ENCODE measurements at places on chromosomes 16 and 17.
A peak's percentile ranks its signal among the peaks of the same experiment; 100 is the strongest.

GRCh38 chr16:85286066-85286831, 174.0 kb upstream of the CIBAR2 start:
- no peak for DNase-seq

DNA sequence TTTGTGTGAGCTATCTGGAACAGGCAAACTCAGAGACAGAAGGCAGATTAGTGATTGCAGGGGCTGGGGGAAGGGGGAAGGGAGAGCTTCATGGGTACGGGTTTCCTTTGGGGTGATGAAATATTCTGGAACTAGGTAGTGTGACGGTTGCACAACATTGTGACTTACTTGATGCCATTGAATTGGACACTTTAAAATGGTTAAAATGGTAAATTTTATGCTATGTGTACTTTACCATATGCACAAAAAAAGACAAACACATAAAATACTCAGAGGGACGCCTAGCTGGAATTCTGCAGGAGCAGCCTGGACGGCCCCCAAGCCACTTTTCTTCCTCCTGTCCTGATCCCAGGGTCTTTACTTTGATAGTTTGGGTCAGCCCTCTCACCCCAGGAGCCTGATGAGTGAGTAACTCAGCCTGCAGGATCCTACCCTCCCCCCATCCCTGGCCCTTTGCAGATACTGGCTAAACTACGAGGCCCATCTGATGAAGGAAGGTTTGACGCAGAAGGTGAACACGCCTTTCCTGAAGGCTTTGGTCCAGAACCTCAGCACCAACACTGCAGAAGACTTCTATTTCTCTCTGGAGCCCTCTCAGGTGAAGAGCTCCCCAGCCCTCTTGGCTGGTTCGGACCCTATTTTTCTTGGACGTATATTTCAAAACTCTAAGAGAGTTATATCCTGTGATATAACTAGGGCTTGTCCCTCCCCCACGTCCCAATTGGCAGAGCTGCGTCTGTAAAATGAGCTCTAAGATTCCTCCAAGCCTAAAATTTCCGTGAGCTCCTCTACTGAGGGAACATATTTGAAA, 7.8 kb downstream of the ADGRG3 start:
- DNase-seq, result no peak

- no peak for DNase-seq
Measured at GRCh38 chr17:12548558-12548957, 117.1 kb upstream of the MYOCD start.

DNA sequence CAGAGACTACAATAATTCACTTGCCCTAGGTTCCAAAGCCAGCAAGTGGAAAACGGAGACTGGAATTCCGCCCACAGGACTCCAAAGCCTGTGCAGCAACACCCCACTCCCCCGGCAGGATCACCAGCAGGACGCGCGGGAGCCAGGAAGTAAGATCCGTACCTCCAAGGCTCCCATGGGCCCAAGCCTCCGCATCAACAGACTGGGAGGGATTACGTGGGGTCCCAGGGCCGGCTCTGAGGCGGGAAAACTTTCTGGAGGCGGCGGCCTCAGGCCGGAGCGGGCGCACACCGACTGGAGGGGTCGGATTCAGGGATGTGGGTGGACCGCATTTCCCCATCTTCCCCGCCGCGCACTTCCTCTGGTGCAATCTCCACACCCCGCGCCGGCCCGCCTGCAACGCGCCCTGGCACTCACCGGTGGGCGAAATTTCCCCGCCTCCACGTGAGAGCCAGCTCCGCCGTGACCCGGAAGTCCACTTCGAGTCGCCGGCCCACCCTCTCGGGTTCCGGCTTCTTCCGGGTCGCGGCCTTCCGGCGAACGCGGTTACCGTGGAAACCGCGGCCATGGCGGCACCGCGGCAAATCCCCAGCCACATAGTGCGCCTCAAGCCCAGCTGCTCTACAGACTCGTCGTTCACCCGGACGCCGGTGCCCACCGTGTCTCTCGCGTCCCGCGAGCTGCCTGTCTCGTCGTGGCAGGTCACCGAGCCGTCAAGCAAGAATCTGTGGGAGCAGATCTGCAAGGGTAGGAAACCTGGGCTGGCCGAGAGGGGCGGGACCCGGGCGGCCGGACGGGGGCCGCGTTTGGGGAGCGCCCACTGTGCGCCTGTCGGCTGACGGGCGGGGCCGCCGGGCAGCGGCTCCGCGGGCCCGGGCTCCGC, at the start of the genes IQCK and KNOP1:
TSS of gene IQCK (plus strand) at position 531 of the 883 bp plus-strand sequence. CDS start at position 567, 36 bp downstream.
TSS of gene KNOP1 (minus strand) at position 487 of the 883 bp plus-strand sequence. CDS start 3,192 bp downstream, outside the sequence.
- peak; percentile 90 for DNase-seq

DNA sequence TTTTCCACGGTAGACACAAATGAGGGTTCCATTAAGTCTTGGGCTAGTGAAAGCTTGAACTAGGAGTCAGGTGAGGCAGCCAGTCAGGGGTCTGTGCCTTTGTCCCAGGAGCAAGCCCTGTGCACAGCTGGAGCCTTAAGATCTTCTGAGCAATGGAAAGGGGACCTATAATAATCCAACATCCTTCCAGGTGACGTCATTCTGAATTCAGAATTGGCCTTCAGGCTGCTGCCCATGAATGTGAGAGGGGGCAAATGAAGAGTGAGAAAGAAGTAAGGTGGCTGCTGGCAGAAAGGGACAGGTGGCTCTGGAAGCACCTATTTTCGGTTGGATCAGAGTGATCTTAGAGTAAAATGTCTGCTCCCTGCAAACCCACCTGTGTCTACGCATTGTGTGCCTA, 488.1 kb upstream of the CDH5 start:
- DNase-seq, result no peak
